ENCODE measurements at places on chromosomes 16 and 17. TPM values are rescaled to one million over a fixed set of nuclear protein-coding genes. Genes with fewer than 3 reads are reported as not detected.

DNA sequence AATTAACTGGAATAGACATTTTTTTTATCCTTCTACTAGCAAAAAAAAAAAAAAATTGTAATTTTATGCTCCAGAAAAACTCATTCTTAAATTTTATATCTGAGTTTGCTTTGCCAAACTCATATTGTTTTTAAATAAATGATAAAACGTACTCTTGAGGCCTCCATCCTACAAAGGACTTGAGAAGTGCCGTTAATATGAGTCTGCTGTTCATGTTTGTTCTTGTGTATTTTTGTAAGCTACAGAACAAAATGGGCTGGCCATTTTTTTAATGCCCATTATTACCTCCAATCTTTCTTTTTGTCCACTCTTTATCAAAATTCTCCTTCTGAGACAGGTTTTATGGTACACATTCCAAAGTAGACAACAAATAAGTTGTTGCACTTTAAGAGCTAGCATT is 643.5 kb upstream of the SOX9 start:
- no peak for DNase-seq

GRCh38 chr17:43226393-43226792 is 2.0 kb downstream of the CCDC200 start:
- no peak for DNase-seq

The CX3CL1 gene
- 8.9 TPM for polyA plus RNA-seq

The TNP2 gene
- not detected for polyA plus RNA-seq

- no peak for DNase-seq
Observed at GRCh38 chr16:17804857-17805256, 334.1 kb upstream of the XYLT1 start.

- DNase-seq = no peak
Observed at GRCh38 chr17:44677136-44677535, 12.4 kb downstream of the CCDC43 start.

DNA sequence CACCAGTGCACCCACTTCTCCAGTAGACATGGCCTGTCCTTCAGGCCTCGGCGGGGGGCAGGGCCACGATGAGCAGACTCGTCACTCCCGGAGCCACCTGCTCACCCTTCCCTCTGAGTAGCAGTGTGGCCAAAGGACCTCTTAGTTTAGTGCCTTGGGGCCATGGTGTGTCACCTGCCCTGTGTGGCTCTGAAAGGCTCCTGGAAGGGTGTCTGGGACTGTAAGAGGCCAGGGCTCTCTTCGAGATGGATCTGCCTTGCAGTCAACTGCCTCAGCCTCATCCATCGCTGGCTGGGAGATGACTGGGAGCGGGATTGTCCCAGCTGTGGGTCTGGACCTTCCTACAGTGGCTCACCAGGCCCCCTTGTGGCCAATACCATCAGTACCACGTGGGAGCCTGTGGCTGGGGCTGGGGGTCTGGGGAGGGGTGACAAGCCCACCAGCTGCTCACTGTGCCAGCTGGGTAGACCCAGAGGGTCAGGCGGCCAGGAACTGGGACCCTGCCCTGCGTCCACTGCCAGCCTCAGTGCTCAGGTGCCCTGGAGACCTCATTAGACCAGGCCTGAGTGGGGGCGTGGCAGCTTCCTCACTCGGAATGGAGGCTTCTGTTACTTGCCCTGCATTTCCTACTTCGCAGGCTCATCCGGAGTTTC is 133.4 kb downstream of the OR1D5 start:
- no peak for DNase-seq

- DNase-seq = no peak
Observed at GRCh38 chr16:50282955-50283631, 16.7 kb downstream of the ADCY7 start.

GRCh38 chr16:27446721-27447120 is 44.7 kb downstream of the IL21R start:
- no peak for DNase-seq

The KRT13 gene
- 0.36 TPM for polyA plus RNA-seq

All from right lung (tissue), 10 donors.